ENCODE measurements at places on chromosomes 6 and 20.

GRCh38 chr6:143811501-143812157, 31.5 kb upstream of the LTV1 start:
- no peak for DNase-seq

DNA sequence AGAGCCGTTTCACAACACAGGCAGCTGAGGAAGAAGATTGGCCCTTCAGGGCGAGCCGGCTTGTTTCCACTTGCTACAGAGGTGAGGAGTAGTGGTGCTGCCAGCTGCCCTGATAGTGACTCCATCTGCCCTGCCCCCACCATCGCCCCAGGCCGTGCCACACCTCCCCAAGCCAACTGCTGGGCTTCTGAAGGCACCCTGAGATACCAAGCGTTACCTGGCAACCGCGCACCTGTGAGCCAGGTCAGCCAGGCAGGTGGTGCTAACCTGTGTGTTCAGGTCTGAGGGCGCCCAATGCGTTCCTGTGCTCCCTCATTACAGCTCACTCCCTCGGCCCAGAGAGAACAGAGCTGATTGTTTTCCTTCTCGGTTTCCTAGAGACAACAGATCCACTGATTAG, 299.1 kb upstream of the ID4 start:
- no peak for DNase-seq

DNA sequence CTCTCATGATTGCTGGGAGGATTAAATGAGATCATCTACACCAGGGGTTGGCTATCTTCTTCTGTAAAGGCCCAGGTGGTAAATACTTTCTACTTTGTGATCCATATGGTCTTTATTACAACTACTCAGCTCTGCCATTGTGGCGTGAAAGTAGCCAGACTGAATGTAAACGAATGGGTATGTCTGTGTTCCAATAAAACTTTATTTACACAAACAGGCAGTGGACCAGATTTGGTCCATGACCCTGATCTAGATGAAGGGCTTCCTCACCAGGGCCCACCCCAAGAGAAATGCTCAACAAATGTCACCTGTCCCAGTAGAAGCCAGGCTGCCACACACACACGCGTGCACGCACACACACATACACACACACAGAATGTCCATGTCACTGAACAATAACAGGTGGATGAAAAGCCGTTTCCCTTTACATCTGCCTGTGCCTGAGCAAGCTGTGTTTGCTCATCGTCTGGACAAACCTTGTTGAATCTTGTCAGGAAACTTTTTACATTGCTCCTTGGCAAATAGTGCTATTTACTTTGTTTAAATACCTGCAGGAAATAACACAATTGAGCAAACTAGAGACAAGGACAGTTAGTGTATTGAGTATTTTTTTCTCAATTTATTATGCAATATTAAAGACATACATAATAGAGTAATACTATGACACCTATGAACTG, 114.3 kb downstream of the EYA2 start:
- DNase-seq: no peak

DNA sequence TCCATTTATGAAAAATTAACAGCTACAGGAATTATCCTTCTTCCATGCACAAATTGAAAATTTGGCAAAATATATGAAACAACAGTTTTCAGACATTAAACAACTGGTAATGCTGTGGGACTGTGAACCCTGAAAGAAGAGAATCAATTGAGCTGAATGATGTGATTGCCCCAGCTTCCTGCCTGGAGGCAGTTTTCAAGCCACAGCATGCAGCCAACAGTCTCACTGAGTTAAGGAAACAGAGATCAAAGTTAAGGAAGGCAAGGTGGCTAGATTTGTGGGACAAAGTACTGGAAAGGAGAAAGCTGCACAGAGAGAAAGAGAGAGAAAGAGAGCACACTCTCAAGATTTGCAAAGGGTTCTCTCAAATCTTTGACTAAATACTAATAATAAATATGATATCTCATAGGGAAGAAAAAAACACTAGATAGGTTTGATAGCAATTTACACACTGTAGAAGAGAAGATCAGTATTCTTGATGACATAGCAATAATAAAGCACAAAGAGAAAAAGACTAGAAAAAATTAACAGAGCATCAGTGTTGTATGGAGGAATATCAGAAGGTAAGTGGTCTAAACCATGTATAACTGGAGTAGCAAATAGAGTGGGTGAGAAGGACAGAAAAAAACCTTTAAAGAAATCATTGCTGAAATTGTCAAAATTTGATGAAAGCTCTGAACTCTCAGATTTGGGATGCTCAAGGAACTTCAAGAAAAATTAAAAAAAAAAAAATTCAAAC, 70.1 kb upstream of the CNKSR3 start:
- DNase-seq: no peak

GRCh38 chr20:45044084-45044573, 56.8 kb downstream of the KCNS1 start:
- DNase-seq: peak; percentile 51

DNA sequence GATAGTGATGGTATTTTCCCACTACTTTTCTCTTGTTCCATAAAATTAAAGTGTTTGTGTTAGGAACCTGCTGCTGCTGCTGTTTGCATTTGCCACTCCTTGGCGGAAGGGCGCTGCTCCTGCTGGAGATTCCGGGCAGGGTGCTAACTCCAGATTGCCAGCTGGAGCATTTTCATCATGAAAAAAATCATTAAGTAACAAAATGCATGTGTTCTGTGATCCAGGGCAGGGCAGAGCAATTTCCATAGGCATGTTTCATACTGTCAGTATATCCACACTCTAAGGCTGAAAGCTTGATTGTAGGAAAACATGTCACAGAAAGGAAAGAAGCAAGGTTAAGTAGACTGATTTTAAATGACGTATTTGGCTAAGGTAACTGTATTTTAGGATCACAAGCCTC, 24.0 kb downstream of the PBOV1 start:
- no peak for DNase-seq

GRCh38 chr6:92364948-92365541, 1054.3 kb downstream of the EPHA7 start:
- DNase-seq: peak; percentile 8

- DNase-seq: no peak
Measured at GRCh38 chr6:14453712-14454472, 336.3 kb downstream of the CD83 start.

GRCh38 chr6:157056275-157056674, 267.0 kb downstream of the TMEM242 start:
- no peak for DNase-seq

DNA sequence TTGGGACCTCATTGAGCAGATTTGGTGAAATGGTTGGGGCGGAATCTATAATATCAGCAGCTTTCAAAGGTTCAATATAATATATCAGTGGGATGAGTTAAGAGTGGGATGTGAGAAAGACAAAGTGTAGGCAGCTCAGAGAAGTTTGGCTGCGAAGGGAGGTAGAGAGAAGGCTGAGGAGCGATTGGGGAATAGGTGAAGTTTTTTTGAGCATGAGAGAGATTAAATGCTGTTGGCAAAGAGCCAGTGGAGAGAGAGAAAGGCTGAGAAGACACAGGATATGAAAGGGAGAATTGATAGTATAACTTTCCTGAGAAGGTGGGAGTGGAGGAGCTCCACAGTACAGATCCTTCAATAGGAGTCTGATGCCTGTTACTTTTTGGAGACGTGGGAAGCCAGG, 12.1 kb upstream of the SERINC3 start:
- DNase-seq: no peak

DNA sequence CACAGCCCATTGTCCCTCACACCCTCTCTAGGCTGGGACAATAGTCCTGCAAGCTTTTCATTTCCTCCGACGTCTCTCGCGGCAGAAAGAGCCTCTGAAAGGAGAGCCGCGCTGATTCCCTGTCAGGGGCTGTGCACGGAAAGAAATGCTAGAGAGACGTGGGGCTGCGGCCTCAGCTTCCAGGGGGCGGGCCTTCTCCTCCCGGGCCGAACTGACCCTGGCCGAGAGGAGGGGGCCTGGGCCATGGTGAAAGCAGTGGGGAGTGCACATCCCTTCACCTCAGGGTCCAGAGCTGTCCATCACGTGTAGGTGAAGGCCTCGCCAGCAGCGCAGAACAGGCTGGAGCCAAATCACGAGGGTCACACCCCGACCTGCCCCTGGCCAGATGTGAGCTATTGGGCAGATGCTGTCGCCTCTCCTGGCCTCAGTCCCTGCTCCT, 220.4 kb downstream of the TAF4 start:
- DNase-seq: no peak

GRCh38 chr20:50124496-50124895, 11.5 kb upstream of the UBE2V1 start:
- no peak for DNase-seq

GRCh38 chr6:131027326-131027725, 35.7 kb downstream of the EPB41L2 start:
- no peak for DNase-seq

DNA sequence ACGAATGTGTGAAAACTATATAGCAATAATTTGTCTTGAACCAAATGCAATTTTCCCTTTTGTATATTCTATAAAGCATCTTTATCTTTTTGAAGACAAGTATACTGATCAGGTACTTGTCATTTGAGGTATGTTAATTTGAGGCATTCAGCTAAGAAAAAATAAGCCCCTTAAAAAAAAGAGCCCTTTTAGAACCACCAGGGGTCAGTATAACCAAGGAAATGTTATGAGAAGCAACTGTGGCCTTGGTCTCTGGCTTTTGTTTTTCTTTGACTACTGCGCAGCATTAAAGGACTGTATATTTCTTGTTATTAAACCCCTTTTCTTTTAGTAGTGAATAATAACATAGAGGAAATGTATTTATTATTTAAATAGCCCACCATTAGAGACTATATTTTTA, 43.1 kb downstream of the CD109 start:
- peak; percentile 28 for DNase-seq

GRCh38 chr6:164085091-164086075, 670.9 kb downstream of the QKI start:
- peak; percentile 76 for DNase-seq

DNA sequence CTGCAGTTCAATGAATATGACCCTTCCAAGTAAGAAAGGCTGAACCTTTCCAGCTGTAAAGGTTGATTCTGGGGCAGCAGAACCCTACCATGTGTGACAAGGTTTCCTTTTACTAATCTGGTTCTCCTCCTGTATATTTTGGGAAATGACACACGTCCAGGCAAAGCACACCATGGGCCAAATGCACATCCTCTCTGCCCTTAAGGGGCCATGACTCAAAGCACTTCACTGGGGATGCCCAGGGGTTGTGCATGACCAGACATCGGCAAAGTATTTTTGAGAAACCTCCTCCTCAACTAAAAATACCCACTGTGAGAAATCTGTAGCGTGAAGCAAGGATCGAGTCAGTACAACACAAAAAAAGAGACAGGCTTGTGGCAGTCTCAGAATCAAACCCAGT, 174.7 kb downstream of the BACH2 start:
- DNase-seq: no peak
